HEK293T (cell line): ENCODE measurements at places on chromosomes 6 and 20.

GRCh38 chr6:107780226-107780625 lies 43.9 kb downstream of the SCML4 start:
- no peak for DNase-seq

GRCh38 chr20:51419231-51419630 lies 123.3 kb downstream of the NFATC2 start:
- DNase-seq: no peak

DNA sequence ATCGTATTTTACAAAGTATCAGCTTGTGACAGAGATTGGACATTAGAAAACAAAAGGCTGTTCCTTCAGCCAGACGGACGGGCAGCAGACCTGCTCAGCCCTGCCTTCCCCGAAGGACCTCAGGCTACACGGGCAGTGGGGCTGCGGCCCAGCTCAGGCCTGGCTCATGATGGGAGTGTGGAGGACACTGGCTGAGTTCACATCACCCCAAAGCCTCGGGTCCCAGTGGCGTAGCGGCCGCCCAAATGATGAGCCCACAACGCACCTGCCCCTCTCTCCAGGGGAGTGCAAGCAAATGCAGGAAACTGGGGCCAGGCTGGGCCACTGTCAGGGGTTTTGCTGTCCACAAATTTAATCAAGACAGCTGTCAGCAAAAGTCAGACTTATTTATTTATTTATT lies 356.8 kb downstream of the TAF4 start:
- DNase-seq: no peak

- no peak for DNase-seq
Observed at GRCh38 chr6:17721671-17722070, 14.9 kb upstream of the NUP153 start.

DNA sequence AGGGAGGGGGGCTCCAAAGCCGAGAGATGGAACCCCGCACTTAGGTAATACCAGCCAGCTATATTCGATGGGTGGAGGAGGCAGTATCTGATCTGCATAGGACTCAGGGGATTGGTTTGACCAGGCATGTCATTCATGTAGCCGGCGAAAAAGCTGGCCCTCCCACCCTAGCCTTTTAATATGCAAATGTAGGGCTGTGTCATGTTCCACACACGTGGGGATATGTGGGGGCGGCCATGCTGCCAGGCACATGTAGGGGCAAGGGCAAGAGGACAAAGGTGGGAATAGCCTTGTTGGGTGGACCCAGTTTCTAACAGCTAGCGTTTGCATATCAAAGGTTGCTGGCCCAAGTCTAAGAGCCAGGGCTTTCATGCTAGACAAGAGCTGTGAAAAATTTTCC lies 39.1 kb upstream of the DDR1 start:
- DNase-seq: no peak

- DNase-seq: no peak
Observed at GRCh38 chr6:51323056-51323455, 504.4 kb downstream of the TFAP2B start.

GRCh38 chr20:20463933-20464374 lies 96.0 kb downstream of the INSM1 start:
- no peak for DNase-seq

DNA sequence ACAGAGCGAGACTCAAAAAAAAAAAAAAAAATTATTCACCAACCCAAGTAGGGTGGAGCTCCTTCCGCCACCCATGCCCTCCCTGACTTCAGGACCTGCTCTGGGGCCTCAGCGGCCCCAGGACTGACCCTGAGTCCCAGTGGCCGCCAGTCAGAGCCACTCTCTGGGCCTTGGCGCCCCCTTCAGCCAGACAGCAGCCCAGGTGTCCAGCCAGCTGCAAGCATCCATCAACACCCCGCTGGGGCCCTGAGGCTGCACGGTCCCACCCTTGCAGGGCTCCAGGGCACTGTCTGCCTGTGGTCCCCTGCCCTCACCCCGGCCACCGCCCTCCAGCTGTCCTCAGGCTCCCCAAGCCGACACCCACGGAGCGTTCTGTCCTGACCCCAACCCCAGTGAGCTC lies 11.4 kb upstream of the KCNQ2 start:
- no peak for DNase-seq

GRCh38 chr6:13715444-13715883 lies 3.8 kb upstream of the RANBP9 start:
- no peak for DNase-seq

- no peak for DNase-seq
Observed at GRCh38 chr20:9686455-9686854, 152.4 kb downstream of the PAK5 start.

- DNase-seq: no peak
Observed at GRCh38 chr20:42544926-42545325, 644.8 kb downstream of the PTPRT start.

GRCh38 chr6:33856655-33857054 lies 52.9 kb upstream of the MLN start:
- no peak for DNase-seq

DNA sequence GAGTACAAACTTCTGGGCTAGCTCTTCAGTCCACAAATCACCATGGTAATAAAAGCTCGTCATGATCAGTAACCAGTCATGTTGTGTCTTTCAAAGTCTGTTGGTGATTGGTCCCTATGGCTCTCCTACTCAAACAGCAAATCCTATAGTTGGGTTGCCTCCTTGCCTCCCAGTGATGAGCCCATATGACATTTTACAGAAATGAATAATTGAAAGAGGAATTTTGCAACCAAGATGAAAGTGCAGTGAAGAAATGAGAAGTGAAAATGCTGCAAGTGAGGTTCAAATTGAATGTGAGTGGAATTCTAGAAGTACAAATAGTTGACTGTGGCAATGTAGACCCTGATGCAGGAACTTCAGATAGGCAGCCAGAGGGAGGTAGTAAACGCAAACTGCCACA lies 5.1 kb upstream of the SIRPD start:
- DNase-seq: no peak

GRCh38 chr6:97085772-97086171 lies 161.2 kb downstream of the KLHL32 start:
- DNase-seq: no peak

- no peak for DNase-seq
Observed at GRCh38 chr20:47568019-47568418, 66.3 kb downstream of the NCOA3 start.
